Stimulated activated CD8-positive, alpha-beta memory T cell treated with anti-CD3 and anti-CD28 coated beads, Interleukin-7, amount 100 ng/mL, for 24 hours (primary cell): ENCODE measurements at places on chromosomes 5 and 9.

- no peak for DNase-seq
Measured at GRCh38 chr9:119986713-119987112, 593.3 kb downstream of the CDK5RAP2 start.

- no peak for DNase-seq
Measured at GRCh38 chr5:151541571-151541970, 49.6 kb downstream of the FAT2 start.

DNA sequence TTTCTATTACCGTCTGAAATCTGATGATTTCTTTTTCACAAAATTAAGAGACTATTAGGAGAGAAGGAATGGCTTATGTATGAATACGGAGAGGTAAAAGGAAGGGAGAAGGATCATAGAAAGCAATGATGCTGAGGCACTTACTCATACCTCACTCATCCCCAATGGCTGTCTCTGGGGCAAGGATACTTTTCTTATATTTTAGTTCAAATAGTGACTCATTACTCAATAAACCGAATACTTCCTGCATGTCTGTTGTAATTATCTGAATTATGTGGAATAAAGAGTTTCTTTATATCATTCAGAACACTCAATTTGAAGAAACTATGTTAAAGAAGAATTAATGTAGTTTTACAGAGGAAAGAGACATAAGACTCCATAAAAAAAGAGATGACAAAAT is 284.5 kb upstream of the NUDT12 start:
- DNase-seq, result no peak

GRCh38 chr5:11105696-11106095 is 344.7 kb upstream of the DAP start:
- DNase-seq, result no peak

GRCh38 chr9:134930398-134930797 is 12.7 kb upstream of the FCN1 start:
- no peak for DNase-seq

DNA sequence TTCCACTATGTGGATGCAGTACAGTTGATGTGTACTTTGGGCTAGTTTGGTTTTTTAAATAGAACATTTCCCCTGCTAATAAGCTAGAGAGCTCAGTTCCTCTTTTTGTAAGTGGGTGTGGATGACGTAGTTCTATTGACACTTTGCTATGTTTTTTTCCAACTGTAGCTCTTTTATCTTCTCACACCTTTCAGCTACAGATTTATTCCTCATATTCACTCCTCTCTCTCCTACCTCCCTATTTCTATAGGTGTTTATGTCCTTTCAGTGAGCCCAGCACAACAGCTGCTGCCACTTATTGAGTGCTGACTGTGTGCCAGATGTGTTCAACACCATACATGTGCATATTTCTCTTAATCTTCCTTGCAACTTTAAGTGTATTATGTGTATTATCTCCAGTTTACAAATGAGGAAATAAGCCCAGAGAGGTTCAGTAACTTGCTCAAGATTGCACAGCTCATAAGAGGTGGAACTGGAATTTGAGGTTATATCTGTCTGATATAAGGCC is 215.7 kb downstream of the SEMA6A start:
- no peak for DNase-seq

GRCh38 chr5:78361631-78361993 is 1.2 kb downstream of the SCAMP1 start:
- no peak for DNase-seq

GRCh38 chr5:173841710-173842109 is 46.4 kb upstream of the CPEB4 start:
- no peak for DNase-seq

DNA sequence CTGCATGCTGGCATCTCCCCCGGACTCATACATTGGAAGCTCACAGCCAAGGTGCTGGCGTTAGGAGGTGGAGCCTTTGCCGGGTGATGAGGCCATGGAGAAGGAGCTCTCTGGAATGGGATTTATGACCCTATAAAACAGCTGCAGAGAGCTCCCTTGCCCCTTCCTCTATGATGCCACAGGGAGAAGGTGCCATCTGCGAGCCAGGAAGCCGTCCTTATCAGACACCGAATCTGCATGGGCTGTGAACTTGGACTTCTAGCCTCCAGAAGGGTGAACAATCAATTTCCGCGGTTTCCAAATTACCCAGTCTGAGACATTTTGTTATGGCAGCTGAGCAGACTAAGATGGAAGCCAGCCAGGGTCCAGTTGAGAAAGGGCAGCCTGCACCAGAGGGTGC is 381.2 kb upstream of the IRX1 start:
- DNase-seq, result no peak

DNA sequence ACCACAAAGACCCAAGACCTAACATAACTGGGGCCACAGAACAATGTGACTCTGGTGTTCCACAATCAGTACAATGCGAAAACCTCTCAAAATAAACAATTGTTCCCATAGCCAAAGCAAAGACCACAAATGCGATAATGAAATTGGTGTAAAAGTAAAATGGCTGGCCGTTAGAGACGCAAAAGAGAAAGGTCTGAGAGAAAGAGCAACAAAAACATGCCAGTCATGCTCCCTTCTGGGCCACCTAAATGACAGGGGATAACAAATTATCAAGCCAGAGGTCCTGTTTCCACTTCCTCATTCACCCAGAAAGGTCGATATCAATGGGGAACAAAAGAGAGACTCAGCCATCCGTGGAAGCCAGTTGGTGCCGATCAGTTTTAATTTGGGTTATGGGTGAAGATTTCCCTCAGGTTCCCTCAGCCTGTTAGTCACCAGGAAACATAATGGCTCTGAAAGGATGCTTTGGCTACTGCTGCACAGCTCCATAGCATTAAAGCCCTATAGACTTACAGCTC is 9.2 kb upstream of the CFAP95 start:
- no peak for DNase-seq

DNA sequence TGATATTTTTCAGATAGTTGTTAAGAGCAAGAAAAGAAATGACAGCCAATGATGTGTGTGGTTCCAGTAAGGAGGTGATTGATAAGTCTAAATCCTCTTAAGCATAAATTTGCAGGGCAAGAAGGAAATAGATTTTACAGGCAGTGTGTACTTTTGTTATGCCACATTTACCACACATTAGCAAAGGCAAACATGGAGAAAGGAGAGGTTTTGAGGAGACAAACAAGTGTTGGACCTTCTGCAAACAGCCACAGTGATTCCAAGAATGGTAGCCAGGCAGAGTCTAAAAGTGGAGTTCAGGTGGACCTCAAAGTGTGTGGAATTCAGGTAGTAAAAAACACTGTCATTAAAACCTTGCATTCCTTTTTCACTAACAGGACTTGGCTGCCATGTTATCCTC is 295.9 kb upstream of the ITGA1 start:
- DNase-seq, result no peak

- no peak for DNase-seq
Measured at GRCh38 chr5:137345396-137345795, 153.7 kb downstream of the SPOCK1 start.

DNA sequence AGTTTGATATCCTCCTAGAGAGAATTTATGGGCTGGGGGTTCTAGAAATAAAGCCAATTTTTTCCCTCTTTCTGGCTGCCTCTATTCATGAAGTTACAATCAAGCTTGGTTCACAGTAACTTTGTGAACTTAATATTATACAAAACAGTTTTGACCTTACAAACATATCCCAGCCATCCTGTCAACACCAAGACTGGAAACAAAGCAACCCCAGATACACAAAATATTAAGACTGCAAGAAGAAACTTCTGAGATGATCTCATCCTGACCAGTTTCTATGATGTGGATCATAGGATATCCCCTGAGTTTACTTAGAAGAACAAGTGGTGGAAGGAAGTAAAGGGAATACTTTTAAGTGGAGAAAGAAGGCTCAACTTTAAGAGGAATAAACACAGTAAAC is 28.3 kb upstream of the CER1 start:
- DNase-seq, result no peak

- DNase-seq, result no peak
Measured at GRCh38 chr5:143215690-143216089, 187.8 kb downstream of the NR3C1 start.

- DNase-seq, result no peak
Measured at GRCh38 chr5:133386662-133387061, 225.7 kb downstream of the FSTL4 start.

DNA sequence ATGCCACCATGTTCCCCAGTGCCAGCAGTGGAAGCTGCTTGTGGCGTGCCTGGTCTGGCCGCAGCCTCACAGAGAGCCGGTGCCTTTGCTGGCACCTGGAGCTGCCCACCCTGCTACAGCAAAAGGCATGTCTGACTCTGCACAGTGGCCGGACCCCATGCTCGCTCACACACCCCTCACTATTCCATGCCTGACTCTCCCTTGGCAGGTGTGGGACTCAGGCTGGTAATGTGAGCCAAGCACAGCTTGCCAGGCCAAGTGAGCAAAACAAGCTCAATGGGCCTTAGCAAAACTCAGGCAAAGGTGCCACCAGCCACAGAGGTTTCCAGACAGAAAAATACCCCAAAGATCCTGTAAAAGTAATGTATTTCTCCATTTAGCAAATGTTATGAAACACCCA is 15.5 kb downstream of the GNA14 start:
- no peak for DNase-seq

- no peak for DNase-seq
Measured at GRCh38 chr9:100379862-100380261, 27.1 kb upstream of the TEX10 start.

DNA sequence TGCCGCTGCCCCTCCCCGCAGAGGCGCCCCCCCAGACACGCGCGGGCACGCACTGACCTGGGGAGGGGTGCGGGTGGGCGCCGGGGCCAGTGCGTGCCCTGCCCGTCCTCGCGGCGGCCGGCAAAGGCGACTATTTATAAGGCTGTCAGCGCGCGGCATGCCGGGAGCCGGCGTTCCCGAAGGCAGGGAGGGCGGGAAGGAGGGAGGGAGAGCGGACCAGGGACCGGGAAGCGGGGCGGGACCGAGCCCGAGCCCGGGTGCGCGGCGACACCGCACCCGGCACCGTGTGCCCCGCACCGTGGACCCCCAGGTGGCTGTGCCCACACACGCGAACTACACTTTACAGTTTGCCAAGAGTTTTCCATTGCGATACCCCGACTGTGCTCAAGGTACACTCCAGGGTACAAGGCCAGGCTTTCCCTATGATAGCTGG is at the start of gene AK1:
Gene AK1 (minus strand): TSS at position 110 of the 433 bp plus-strand sequence. CDS start 3,058 bp downstream, outside the sequence.
- no peak for DNase-seq

GRCh38 chr9:14824481-14824880 is 85.7 kb downstream of the FREM1 start:
- DNase-seq, result no peak

DNA sequence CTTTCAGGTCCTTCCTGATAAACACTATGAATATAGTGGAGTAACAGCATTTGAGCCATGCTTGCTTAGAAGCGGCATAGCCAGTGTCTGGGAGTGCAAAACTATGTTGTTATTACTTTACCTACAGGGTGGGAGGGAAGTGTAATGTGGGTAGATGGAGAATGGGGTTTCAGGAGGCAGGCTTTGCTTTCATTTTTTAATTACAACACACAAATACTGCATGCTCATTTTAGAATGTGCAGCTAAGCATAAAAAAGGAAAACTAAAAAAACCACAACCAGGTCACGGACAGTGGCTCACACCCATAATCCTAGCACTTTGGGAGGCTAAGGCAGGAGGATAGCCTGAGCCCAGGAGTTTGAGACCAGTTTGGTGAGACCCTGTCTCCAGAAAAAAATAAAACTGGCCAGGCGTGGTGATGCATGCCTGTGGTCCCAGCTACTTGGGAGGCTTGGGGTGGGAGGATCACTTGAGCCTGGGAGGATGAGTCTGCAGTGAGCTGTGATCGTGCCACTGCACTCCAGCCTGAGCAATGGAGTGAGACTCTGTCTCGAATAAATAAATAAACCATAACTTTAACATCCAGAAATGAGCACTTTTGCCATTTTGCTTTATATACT is 20.2 kb downstream of the HAVCR1 start:
- DNase-seq, result no peak

DNA sequence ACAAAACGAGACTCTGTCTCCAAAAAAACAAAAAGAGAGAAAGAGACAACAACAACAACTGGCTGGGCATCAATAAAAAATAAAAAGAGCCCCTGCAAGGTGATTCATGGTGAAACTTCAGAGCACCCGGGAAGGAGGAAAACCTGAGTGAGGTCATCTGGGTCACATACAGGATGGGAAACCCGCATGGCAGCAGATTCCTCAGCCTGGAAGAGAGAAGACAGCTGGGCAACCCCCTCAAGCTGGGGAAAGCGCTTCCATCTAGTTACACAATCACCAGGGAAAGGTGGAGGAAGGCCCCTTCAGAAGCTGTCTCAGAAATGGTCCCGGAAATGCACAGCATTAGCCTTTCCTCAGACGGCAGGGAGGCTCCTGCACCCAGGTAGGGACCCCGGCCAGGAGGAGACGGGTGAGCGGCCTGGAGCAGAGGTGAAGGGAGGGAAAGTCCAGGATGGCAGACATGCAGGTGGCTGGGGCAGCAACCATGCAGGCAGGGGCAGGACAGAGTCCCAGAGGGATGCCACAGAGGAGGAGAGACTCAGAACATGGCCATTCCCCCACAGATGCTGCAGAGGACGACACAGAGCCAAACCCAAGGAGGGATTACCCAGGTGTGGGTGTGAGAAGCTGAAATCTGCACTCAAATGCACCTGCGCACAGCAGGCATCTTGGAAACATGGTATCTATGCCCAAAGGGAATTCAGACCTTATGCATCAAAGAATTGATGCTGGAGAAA is 29.4 kb downstream of the CAMSAP1 start:
- DNase-seq, result no peak

GRCh38 chr5:128480906-128481633 is 57.0 kb downstream of the FBN2 start:
- DNase-seq, result no peak

DNA sequence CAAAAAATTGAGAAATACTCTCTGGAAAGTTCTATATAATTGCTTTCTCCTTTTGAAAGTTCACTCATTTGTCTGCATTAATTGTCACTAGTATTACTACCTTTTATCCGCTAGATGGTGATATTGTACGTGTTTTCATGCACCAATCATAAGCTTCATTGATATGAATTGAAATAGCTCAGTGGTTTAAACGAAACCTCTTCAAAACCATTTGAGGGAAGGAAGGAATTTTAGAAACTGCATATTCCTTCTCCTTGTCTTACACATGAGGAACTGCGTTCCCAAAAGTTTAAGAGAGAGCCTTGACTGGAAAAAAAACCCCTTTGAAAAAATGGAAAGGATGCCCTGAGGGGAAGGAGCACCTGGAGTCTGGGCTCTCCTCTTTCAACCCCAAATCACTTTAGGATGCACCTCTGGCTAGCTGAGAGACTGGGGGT is 98.6 kb downstream of the YTHDC2 start:
- DNase-seq, result no peak

DNA sequence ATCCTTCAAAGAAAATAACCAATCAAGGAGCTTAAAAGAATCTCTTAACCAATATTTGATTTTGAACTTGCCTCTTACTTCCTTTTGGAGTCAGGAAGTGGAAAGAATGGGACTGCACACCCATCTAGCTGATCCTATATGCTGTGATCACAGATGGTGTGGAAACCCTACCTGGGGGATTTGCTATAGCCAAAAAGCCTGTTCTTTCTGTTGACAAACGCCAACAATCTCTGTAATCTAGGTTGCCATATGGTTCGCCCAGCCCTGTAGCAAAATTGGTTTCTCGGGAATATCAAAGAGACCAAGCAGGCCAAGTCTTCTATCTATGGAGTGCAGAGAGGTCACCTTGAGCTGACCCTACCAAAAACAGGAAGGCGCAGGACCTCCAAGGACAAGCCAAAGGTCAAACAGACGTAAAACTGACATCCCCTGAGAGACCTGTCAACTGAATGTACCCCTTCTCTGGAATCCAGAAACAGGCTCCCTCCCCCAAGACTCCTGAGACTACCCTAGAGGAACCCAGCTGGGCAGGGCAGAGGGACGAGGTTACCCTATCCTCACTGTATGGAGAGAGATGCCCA is 19.4 kb downstream of the NRG2 start:
- no peak for DNase-seq
